Germinal center (tissue), 1 donor: ENCODE measurements at places on chromosomes 4 and X.
A peak's percentile ranks its signal among the peaks of the same experiment; 100 is the strongest.

DNA sequence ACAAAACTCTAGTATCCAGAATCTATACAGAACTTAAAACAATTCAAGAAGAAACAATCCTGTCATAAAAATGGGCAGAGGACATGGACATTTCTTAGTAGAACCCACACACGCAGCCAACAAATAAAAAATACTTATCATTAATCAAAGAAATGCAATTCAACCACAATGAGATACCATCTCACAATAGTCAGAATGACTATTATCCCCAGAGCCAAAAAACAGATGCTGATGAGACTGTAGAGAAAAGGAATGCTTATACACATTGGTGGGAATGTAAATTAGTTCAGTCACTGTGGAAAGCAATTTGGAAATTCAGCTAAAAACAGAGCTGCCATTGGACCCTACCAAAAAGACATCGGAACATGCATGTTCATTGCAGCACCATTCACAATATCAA, 37.9 kb downstream of the RAB40AL start:
- no peak for DNase-seq

DNA sequence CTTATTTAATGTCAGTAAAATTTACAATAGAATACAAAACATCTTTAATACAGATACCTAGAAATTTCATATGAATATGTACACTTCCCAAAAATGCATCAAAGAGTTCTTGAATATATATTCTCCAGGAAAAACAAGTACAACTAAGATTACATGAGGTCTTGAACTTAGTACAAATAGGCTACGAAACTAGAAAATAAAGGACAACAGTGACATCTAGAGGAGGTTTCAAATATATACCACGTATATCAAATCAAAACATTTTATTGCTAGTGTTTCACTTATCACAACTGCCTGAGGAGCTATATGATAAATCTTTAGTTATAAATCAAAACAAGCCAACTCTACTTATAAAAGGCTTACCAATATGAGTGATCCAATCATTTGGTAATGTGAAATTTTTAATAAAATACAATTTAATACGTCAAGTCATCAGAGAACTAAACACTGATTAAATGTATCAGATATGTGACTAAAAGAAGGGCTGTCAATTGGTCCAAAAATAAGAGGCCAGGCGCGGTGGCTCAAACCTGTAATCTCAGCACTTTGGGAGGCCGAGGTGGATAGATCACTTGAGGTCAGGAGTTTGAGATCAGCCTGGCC, 36.6 kb downstream of the ANAPC10 start:
- peak; percentile 4 for DNase-seq

GRCh38 chr4:100841911-100842310, 324.1 kb upstream of the EMCN start:
- DNase-seq: no peak

DNA sequence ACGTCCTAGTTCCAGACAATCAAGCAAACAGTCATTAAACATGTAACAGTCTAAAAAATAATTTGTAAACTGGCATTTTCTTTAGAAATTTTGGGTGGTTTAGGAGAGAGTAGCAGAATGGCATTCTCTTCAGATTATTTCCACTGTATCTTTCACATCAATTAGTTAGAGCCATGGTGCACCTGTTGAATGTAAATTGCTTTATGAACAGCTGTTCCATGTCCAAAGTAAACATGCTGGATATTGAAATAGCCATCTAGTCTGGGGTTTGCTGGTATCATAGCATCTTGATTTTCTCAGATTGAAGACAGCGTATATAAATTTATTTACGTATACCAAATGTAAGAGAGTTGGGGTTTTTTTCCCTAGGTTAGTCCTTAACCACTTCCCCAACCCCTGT, 143.6 kb downstream of the RCHY1 start:
- no peak for DNase-seq

- DNase-seq: peak; percentile 86
Measured at GRCh38 chr4:83217721-83218522, 66.7 kb downstream of the COQ2 start.

DNA sequence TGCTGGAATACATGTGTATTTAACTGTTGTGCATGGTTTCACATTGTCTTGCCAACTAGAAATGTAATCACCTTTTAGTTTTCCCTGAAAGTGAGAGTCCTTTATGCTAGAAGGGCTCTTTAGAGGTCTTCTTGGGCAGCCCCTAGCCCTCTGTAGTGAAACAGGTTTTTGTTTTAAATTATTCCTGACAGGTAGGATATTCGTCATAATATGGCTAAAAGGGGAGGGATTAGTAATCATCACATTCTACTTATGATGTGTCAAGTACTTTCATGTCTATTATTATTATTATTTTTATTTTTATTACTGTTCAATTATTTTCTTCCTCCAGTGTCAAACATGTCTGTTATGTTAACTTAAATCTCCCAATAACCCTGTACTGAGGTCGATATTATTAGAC, 35.5 kb downstream of the MSN start:
- no peak for DNase-seq

GRCh38 chr4:8770518-8771257, 101.0 kb downstream of the HMX1 start:
- DNase-seq: no peak

DNA sequence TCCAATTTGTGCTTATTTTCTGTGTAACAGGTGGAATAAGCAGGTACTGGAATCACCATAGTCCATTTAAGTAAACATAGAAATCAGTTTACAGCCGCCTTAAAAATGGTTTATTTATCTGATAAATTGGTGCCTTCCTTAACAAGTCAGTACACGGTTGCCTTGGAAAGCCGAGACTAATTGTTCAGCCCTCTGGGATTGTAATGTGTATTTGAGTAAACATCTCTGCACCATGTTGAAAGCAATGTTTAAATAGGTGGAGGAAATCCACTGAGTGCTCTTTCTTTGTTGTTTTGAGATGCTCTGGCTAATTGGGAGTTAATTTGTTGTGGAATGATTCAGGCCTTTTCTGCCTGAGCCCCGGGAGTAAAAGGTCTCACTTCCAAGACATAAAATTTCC, 45.7 kb upstream of the ADRA2C start:
- DNase-seq: no peak

GRCh38 chrX:10110984-10111363, 45.8 kb upstream of the CLCN4 start:
- peak; percentile 44 for DNase-seq

- no peak for DNase-seq
Measured at GRCh38 chr4:7981738-7982394, 42.2 kb upstream of the AFAP1 start.

DNA sequence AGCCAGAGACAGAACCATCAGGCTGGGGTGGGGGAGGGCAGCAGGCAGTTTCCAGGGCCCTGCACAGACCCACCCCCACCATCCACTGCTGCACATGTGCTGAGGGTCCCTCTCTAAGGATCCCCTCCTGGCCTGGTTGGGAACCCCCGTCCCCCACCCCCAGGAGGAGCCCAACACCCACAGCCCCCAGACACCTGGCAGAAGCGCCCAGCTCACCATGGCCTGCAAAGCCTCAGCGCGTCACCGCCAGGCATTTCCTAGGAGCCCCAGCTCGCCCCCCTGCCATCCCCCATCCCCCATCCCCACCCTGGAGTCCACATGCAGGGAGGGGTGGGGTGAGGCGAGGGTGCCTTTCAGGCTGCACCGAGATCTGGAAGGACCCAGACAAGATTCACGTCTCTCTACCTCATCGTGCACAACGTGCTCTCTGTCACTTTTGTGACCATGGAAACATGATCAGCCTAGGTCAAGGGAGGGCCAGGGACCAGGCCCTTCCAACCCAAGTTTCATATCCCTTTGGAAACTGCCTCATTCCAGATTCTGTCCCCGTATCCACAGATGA, 9.3 kb downstream of the MXD4 start:
- no peak for DNase-seq

GRCh38 chrX:16629909-16630308, 20.0 kb upstream of the S100G start:
- DNase-seq: no peak

DNA sequence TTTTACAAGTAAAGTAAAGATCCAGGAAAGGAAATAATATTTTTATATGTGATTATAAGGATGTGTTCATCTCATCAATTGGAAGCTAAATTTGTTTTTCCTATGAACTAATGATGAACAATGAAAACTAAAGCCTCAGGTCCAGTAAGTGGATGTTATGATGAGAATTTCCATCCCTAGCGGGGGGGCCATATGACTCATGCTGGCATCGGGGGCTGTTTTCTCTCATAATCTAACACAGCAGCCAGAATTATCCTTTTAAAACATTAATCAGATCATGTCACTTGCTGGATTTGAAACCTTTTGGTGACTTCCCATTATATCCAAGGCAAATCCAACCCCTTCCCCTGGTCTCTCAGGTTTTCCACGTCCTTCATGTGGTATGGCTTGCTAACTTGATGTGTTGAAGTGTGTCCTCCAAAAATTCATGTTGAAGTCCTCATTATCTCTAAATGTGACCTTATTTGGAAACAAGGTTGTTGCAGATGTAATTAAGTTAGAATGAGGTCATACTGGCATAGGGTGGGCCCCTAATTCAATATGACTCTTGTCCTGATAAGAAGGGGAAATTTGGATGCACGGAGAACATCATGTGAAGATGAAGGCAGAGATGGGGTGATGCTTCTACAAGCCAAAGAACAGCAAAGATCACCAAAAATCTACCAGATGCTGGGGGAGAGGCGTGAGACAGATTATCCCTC, 96.8 kb downstream of the AKAP4 start:
- no peak for DNase-seq

- DNase-seq: no peak
Measured at GRCh38 chr4:48270951-48271473, 1.4 kb upstream of the TEC start.

- no peak for DNase-seq
Measured at GRCh38 chrX:31909850-31910572, 838.2 kb upstream of the FTHL17 start.

- DNase-seq: no peak
Measured at GRCh38 chr4:86558797-86559196, 35.3 kb upstream of the PTPN13 start.

- no peak for DNase-seq
Measured at GRCh38 chr4:181538431-181538830, 704.8 kb upstream of the TENM3 start.

- no peak for DNase-seq
Measured at GRCh38 chrX:3075959-3076358, 34.7 kb downstream of the ARSF start.

- DNase-seq: no peak
Measured at GRCh38 chr4:55386840-55387239, 8.9 kb upstream of the TMEM165 start.

- no peak for DNase-seq
Measured at GRCh38 chrX:124501586-124501985, 155.2 kb downstream of the SH2D1A start.

DNA sequence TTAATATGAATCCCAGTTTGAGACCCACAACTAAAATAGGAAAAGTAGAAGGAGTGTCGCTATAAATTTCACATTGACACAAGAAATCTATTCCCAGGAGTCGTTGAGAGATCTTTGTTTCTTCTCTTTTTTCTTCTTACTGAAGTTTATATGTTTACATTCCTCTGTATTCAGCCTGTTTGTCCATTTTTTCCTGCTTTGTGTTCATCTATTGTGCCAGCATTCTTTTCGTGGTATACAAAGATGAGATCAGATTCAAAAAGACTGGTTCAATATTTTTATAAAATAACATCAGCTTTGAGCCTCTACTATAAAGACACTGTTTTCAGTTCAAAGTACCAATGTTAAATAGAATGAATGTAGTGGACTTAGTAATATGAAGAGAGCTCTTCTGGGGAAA, 95.4 kb upstream of the MYOZ2 start:
- no peak for DNase-seq

DNA sequence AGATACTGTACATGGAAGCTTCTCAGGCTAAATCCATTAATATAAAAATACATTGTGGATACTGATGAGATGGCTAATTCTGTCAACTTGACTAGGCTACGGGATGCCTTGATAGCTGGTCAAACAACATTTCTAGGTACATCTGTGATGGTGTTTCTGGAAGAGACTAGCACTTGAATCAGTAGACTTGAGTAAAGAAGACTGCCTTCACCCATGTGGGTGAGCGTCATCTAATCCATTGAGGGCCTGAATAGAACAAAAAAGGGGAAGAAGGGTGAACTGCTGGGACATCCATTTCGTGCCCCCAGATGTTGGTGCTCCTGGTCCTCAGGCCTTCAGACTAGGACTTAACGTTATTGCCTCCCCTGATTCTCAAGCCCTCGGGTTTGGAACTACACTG, 3.7 kb upstream of the SRP72 start:
- DNase-seq: no peak

- DNase-seq: no peak
Measured at GRCh38 chrX:49310371-49310770, 6.9 kb downstream of the GAGE10 start.
